Left ventricle myocardium superior (tissue), 1 donor: ENCODE measurements at places on chromosomes 1 and 21. TPM values are rescaled to one million over a fixed set of nuclear protein-coding genes. Genes with fewer than 3 reads are reported as not detected.

SPRR3 gene
- not detected for total RNA-seq

DNA sequence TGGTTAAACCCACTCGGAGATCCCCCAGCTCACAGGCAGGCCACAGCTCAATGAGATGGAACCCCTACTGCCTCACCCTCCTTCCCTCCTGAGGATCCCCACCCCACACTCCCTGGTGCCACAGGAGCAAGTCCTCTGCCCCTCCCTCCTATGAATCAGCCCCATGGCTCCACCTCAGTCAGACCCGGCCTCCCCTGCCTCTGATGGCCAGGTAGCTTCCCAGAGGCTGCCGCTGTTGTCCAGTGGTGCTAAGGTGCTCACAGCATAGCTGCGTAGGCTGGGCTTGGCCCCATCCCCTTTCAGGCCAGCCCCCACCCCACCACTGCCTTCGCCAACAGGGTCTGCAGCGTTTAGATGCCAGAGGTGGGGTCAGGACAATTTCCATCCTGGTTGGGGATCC lies 98.5 kb upstream of the IGSF21 start:
- no peak for DNase-seq

DNA sequence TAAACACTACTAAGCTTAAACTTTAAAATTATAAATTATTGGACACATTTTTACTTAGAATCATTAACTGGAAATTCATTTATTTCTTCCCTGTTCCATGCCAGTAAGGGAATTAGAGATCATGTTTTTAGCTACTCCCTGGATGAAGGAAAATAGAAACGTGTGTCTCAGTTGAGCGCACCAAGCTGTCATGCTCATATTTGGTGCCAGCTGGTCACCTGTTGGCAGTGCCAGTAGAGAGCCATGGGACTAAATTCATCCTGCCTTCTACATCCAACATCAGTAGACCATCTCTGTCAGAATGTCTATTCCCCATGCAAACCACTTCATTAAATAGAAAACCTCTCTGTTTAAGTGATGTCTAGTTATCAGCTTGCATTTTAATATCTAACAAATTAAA lies 17.4 kb upstream of the SLC22A15 start:
- no peak for DNase-seq

ZNF695 gene
- not detected for total RNA-seq

KHDRBS1 gene
- 61.7 TPM for total RNA-seq

UBE2J2 gene
- total RNA-seq = 39.5 TPM

GRCh38 chr1:14500041-14500440 lies 98.4 kb upstream of the KAZN start:
- no peak for DNase-seq
